Cardiac fibroblast (primary cell): ENCODE measurements at places on chromosomes 5 and 9.

DNA sequence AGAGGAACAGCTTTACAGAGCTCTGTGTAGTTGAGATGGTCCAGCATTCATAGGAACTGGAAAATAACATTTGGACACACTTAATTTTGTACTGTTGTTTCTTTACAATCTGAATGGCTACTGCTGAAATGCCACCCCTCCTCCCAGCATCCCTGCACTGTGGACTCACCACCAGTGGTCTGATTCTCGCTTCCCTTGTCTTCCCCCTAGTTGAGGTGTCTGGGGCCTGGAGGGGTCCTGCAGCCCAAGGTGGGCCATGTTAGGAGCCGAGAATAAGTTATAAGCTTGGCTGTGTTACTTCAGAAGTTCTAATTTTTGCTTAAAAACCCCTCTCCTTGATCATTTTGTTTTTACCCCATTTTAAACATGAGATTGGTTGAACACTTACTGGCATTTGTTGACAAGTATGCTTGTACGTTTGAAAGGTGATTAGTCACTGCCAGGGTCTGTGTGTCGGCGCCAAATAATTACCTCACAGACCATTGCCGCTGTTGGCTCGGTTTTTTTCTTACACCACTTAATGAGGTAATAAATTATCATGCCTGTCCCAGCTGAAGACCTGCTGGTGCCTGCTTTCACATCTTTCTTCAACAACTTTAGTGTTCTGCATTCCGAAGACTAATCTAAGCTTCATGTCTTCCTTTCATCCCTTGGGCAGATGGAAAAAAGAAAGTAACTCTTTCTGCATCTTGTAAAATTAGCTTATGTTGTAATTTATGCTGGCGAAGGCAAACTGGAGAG is 65.8 kb downstream of the MCCC2 start:
- DNase-seq: peak; percentile 26

DNA sequence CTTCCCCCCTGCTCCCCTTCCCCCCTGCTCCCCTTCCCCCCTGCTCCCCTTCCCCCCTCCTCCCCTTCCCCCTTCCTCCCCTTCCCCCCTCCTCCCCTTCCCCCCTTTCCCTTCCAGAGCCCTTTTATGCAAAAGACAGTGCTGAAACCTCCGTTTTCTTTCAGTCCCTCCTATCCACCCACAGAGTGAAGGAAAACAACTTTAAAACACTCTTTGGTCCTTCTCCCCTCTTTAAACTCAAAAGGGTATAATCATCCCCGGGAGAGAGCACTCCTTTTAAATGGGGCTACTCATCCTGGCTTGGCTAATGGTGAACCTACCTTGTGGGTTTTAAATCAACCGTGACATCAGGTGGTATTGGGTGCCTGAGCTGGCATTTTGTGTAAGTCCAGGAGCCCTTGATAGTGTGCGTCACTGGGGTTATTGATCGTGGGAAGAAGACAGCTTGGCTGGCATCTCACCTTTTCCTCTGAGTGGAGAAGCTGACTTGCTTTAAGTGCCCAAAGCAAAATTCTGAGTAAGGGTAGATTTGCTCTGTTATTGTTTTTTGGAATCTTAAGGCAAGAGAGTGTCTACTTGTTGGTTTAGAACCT is 2.7 kb downstream of the LARP1 start:
- peak; percentile 30 for DNase-seq

DNA sequence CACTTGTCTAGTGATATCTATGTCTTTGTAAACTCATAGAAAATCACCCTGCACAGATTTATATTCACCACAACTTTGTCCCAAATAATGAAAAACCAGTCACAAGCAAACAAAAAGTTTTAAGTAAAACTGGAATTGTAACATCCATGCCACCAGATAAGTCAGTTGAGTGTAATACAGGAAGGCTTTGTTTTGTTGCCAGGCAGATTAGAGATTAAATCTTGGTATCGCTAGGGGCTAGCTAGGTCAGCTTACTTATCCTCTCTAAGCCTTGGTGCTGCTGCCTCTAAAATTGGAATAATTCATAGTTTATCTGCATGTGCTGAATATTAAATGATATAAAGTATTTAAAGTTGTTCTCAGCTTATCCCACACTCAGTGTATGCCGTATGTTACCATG is 1062.5 kb downstream of the CDH9 start:
- DNase-seq: no peak

DNA sequence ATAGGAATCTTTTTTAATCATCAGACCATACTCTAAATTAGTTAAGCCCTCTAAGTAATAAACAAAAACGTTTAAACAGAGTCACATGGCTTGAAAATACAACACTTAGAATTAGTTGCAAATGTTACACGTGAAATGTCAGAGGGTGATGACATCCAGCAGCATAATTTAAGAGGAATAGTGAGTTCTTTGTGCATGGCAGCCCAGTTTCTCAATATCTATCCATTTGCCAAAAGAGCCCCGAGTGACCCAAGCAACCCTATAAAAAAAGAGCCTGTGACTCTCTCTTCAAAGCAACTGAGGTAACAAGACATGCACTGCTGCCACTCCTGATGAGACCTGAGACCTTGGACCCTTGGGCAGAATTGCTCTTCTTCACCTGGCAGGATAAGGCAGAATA is 96.9 kb upstream of the RASA1 start:
- no peak for DNase-seq

DNA sequence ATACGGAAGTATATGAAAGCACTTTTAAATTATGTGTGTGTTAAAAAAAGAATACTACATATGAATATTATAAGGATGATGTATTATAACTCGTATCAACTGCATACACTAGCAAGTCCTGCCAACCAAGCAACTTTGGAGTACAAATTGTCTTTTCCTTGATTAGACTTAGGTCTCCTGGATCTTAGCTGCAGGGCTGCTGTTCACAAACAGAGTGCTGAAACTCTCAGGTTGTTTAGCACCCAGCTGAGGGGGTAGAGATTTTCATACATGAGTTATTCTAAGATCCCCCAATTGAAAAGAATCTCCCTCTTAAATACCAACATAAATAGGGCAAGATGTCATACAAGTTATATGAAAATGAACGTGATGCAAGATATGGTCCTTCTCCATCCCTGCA is 149.8 kb upstream of the TNC start:
- peak; percentile 25 for DNase-seq

DNA sequence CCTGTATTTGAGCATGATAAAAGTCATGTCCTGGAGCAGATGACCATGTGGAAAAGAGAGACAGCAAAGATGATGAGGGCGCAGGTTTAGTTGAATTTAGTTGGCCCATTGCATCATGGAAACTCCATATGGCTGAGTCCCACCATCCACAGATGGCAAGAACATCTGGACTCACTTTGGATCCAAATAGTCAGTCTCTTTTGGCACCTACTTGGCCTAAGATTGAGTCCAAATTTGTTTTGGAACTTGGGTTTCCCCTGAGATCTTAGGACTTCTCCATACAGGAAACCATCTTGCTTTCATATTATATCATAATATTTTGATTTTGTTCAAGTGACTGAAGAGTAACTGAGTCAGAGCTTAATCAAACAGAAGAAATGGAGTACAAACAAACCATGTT is 217.5 kb downstream of the DRD1 start:
- DNase-seq: no peak

DNA sequence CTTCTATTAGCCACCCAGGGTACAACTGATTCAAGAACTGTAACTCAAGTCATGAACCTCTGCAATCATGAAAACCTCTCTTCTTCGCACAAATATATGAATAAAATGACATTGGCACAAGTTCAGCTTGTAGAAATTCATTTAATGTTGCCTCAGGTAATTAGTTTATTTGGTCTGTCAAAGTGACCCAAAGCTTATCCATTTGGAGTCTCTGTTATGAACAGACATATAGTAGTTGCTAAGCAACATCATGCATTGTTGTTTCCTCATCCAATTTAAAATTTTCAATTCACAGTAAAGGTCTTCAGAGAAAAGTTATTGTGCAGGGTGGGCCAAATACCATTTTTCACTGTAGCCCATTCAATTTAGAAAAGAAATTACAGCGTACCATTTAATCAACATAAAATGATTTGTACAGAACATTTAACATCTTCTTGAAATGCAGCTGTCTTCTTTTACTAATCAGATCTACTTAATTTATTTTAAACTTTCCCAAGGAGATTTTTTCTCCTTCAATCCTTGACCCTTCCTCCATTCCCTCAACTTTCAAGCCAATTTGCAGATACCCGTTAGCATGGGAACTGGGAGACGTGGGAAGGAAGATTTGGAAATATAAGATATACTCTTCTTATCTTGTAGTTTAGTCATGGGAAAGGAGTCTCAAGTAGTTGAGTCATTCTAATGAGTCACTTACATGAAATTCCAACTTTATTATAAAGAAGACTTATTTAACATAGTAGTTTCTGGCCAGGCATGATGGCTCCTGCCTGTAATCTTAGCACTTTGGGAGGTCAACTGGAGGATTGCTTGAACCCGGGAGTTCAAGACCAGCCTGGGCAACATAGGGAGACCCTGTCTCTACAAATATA is 231.3 kb downstream of the ATPSCKMT start:
- DNase-seq: peak; percentile 81

DNA sequence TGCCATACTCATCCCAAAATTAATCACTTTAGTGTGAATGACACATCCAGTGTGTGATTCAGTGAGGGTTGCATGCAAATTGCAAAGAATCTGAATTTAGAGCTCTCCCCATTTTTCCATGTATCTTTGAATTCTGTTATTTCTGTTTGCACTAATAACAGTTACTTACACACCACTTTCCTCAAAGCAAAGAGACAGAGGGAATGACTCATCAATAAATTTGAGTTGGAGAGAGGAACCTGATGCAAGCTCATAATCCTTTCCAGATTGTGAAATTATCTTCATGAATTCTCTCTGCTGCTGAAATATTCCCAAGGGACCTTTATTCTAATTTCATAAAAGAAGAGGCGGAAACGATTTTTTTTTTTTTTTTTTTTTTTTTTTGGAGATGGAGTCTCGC is 204.8 kb downstream of the CDH9 start:
- peak; percentile 3 for DNase-seq

GRCh38 chr5:39466846-39467245 is 42.1 kb upstream of the DAB2 start:
- DNase-seq: no peak

- DNase-seq: no peak
These were observed 200.5 kb upstream of the EDIL3 start for GRCh38 chr5:84585218-84585617.

DNA sequence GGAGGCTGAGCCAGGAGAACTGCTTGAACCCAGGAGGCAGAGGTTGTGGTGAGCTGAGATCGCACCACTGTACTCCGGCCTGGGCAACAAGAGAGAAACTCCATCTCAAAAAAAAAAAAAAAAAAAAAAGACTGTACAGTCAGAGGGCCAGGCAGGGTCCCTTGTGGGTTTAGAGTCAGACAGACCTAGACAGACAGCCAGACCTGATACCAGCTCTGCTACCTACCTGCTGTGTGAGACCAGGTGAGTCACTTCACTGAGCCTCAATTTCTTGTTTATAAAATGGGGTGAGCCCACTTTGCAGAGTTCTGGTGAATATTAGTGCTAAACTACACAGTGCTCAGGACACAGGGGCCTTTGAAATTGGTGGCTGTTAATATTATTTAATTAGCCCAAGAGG is 19.7 kb downstream of the TRIM14 start:
- no peak for DNase-seq

DNA sequence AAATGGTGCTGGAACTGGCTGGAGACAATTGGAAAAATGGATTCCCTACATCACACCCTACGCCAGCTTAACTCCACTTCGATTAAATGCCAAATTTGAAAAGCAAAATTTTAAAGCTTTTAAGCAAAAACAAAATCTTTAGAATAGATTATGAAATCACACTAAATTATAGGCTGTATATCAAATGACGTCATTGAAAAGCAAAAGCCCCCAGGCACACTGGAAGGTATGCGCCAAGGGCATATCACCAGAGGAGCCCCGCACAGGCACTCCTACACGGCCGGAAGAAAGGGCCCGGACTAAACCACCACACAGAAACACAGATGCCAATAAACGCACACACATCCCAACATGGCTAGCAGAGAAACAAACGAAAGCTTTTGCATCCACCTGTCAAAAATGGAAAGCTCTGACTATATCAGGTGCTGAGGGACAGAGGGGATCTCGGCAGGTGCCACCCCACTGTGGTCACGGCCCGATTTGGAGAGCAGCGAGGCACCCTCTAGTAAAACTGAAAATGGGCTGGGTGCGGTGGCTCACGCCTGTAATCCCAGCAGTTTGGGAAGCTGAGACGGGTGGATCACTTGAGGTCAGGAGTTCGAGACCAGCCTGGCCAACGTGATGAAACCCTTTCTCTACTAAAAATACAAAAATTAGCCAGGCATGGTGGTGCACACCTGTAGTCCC is 17.0 kb upstream of the MXD3 start:
- no peak for DNase-seq

- DNase-seq: no peak
These were observed 45.2 kb upstream of the CKMT2 start for GRCh38 chr5:81187885-81188284.

GRCh38 chr5:66982470-66982869 is 214.1 kb downstream of the CD180 start:
- no peak for DNase-seq

DNA sequence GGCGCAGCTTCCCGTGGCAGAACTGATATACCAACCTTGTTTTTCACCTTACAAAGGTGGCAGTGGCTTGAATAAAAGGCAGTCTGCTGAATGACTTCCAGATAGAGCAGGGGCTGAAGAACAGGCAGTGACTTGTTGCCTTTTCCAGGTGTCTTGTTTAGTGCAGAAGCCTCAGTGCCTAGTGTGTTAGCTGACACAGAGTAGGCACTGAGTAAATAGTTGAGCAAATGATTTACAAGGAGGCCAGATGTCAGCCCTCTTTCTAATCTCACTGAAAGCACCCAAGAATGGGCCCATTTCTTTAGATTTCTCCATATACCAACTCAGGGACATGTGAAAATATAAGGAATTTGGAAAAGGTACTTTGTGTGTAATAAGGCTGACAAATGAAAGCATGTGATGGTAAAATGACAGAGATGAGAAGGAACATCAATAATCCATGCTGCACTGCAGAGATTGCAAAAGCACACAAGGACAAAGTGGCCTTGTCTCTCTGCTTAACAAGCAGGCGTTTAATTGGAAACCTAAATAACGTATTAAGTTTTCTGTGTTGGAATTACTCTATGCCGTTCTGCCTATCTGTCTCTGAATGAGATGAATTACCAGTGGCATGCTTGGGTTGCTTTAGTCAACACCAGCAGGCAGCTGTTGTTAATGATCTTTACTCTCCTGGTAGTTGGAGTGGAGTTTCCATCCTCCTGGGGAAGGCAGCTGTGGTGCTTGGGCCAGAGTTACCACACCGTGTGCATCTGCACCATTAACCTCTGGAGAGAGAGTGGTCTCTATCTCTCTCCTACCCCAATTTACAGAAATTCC is 360.1 kb upstream of the C9orf72 start:
- no peak for DNase-seq

- peak; percentile 63 for DNase-seq
These were observed 1.0 kb upstream of the FAM13B start for GRCh38 chr5:138033907-138034306.
